Right atrium auricular region (tissue), 2 donors: ENCODE measurements at places on chromosomes 5 and 9.

- peak; percentile 89 for DNase-seq
These were observed 6.3 kb downstream of the SPTAN1 start for GRCh38 chr9:128558431-128559310.

DNA sequence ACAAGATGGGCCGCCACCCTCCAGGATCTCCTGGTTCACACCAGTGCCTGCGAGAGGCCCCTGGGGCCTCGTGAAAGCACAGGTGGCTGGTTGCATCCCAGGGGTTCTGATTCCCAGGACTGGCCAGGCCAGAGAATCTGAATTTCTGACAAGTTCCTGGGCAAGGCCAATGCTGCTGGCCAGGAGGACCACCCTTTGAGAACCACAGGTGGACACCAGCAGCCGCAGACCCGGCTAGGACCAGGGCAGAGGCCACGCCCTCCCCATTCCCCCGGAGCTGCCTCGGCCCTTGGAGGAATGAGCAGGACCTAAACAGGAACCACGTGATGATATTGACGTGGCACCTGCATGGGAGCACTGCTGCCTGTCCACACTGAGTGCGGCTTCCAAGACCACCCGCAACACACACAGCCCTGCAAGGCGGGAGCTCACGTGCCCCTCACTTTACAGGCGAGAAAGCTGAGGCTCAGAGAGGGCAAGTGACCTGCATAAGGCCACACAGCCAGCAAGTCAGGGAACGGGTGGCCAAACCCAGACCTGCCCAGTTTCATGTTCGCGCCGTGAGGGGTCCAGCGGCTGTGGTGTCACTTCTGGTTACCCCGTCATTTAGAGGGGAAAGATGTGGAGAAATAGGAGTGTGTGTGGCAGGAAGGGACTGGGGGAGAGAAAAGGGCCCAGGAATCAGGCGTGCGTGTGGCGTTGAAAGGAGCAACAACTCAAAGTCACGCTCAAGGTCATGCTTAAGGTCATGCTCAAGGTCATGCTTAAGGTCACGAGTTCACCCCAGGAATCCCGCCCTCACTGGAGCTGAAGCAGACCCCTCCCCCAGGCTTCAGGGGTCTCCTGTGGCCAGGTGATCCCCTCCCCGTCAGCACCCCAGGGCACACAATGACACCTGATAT, 105.9 kb upstream of the IER5L start:
- DNase-seq, result peak; percentile 50

GRCh38 chr5:107574287-107574686, 96.5 kb downstream of the EFNA5 start:
- DNase-seq, result no peak

- peak; percentile 61 for DNase-seq
These were observed 2.4 kb upstream of the SMC2 start for GRCh38 chr9:104091708-104092107.
